ENCODE measurements at places on chromosomes 7 and 10.

DNA sequence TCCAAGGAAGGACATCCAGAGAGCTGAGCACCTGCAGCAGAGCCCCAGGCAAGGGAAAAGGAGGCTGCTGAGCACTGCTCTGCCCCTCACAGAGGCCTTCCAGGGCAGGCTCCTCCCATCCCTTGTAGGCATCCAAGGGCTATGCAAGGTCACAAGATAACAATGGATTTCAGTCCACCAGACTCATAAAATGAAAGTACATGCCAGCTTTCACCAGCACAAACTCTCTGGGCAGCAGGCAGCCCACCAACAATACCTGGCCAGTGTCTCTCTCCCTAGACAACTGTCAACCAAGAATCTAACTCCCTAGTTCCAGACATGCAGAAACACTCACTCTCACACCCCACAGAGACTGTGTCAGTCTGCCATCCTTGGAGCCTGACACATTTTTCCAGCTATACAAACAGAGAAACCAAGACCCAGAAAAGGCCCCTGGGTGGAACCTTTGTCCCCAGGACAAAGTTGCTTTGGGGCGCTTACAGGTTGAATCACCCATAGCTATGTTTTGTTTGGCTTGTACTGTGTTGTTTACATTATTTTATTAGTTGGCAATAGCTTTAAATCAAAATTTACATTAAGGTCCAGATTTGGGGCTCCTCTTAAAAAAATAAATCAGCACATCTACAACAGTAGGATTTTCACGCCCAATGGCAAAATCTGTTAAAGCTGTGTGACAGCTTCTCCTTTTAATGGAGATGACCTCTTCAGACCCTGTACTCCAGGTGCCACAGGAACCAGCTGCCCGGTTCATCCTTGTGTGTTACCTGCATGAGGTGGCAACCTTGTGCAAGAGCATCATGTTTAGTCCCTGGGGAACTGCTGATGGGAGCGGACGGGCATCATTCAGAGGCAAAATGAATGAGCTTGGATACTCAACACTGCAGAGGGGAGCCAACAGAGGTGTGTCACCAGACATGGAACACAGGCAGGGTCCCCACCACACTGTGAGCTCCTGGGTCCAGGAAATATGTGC is 5.2 kb downstream of the GRID1 start:
- no peak for DNase-seq

GRCh38 chr10:30284865-30285594 is 64.0 kb downstream of the MTPAP start:
- DNase-seq, result no peak

DNA sequence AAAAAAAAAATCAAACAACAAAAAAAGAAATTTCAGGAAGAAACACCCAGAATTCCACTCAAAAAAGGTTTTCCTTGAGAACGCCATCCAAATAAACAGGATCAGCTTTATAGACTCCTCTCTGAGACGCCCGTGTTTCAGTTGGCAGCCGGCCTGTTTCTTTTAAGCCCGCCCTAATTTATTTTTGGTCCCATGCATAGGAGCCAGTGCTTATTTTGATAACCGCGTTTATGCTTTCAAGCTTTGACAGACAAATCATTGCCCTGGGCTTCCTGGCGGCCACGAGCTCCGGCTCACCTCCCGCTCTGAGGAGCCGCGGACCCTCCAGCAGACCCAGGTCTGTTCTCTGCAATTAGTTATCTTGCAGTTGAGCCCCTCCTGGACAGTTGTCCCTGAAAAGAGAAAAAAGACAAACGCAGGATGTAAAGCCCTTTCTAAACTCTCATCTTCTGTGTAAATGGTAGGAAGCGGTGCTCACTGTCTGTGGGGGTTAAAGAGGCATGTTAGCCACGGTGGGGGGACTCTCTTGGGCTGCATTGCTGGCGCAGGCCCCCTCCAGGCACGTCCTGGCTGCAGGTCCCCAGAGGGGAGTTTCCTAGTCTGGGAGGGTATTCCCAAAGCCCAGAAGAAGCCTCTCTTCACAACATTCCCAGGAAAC is 22.2 kb upstream of the UNCX start:
- DNase-seq, result no peak

- DNase-seq, result no peak
Measured at GRCh38 chr7:45068236-45069023, 20.3 kb downstream of the NACAD start.

GRCh38 chr10:14588084-14588937 is 186.4 kb downstream of the FAM107B start:
- peak; percentile 97 for DNase-seq

DNA sequence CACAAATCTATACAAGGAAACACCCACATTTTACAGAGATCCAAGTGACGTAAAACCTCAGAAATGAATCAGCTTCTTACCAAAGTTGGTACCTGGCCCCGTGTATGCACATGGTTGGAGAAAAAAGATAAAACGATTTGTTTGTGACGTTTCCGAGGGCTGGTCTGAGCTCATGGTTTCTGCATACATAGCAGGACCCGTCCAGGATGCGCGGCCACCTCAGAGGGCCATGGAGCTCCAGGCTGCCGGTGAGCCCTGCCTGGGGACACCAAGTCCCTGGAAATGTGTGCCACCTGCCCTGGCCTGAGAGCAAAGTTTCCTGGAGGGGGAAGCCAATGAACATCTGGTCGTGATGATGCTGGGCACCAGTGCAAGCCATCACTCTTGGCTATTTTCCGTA is 402.6 kb upstream of the MKI67 start:
- DNase-seq, result no peak

DNA sequence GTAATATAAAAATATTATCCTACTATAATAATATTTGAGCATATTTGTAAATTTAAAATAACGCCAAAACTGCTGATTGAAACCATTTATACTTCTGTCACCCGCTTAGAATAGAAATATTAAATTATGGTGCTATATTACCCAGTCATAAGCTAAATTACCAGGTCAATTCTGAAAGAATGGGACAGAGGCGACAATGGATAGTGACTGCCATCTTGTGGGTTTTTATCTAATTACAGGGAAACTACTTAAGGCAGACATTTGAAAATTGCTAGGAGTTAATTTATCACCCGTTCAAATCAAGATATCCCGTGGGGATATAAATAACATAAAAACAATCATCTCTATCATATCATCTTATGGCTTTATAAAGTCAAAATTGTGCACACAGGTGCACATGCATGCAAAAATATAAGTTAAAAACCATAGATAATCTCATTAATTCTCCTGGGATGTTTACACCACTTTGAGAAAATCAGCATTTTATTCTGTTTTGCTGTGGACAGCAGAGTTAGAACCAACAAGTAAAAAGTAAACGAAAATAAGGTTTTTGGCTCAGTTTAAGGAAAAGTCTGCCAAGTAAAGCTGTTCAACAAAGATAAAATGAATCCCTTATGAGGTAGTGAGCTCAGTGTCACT is 41.3 kb upstream of the HPSE2 start:
- no peak for DNase-seq

DNA sequence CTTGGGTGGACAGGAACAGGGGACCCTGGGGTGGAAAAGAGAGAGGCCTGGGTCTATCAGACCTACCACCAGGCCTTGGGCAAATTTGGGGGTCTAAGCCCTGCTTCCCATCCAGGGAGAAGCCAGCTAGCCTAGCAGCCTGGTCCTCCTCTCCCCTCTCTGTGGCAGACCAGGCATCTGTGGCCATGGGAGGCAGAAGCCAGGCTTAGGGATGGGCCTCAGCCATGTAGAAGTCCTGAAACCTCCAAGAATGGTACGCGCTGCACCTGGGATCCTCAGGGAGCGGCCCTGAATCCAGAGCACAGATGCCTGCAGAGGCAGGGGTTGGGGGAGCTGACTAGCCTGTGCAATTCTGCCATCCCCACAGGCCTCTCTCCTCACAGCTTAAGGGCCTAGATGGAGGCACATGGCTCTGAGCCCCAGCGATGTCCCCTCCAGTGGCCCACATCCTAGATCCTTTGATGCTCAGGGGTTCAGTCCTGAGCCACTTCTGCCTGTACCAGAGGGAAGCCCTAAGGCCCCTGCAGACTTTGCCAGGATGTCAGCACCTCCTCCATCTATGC is 21.2 kb downstream of the GRID1 start:
- no peak for DNase-seq

DNA sequence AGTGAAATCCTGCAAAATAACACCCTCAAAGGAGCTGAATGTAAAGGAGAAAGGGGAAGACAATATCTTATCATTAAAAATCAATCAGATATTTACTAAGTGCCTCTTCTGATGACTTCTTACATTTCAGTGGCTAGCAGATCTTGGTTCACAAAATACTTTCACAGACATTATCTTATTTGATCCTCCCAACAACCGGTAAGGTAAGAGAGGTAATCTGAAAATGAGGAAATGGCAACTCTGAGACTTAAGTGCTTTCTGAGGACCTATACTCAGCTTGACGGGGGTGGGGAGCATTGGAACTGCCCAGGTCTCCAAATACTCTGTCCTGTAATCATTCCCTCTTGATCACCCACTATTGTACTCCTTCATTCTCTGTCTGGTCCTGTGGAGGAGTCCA is 144.6 kb upstream of the MKLN1 start:
- no peak for DNase-seq

- no peak for DNase-seq
Measured at GRCh38 chr7:30920584-30921539, 9.2 kb downstream of the AQP1 start.
